ENCODE measurements at places on chromosomes 4 and X. TPM values are rescaled to one million over a fixed set of nuclear protein-coding genes. Genes with fewer than 3 reads are reported as not detected.

GRCh38 chr4:113901994-113902787 lies 77.3 kb downstream of the ARSJ start:
- H3K27me3 ChIP-seq, result no peaks in the 10 kb centered on the region
- H3K36me3 ChIP-seq, result no peaks in the 10 kb centered on the region
- DNase-seq, result no peak
- no peak overlapping the region for H3K27ac ChIP-seq
- H3K4me1 ChIP-seq, result no peaks in the 10 kb centered on the region

GRCh38 chr4:8690216-8691150 lies 97.9 kb downstream of the CPZ start:
- H3K36me3 ChIP-seq, result no peaks in the 10 kb centered on the region
- H3K4me3 ChIP-seq, result no peak overlapping the region
- no peaks in the 10 kb centered on the region for H3K4me1 ChIP-seq
- no peak for DNase-seq

DNA sequence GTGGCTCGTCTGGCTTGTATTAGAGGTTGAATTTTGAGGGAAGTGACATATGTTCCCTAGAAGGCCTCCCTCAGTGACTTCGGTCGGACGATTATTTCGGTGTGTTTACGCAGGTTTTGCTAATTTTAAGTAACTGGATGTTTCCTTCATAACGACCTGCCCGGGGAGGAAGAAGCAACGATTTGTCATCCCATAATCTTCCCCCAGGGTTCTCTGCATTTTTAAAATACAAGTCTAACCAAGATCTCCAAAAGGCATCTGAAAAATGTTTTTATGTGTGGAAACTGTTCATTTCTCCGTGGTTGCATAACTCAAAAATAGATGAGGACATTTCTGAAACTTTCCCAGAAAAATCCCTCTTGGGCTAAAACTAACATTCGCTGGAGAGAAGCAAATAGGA lies 195.4 kb downstream of the SHOX start:
- H3K4me1 ChIP-seq, result peaks cover 10% of the 10 kb centered on the region
- no peak overlapping the region for H3K27ac ChIP-seq
- peaks cover 3% of the 10 kb centered on the region for H3K27me3 ChIP-seq
- no peak overlapping the region for H3K4me3 ChIP-seq

GRCh38 chrX:314781-315595 lies 3.6 kb downstream of the GTPBP6 start:
- peaks cover 15% of the 10 kb centered on the region for H3K36me3 ChIP-seq
- H3K27ac ChIP-seq, result no peak overlapping the region
- DNase-seq, result no peak

GRCh38 chr4:47990145-47990544 lies 26.3 kb downstream of the CNGA1 start:
- H3K36me3 ChIP-seq, result peaks cover 5% of the 10 kb centered on the region
- H3K4me3 ChIP-seq, result no peak overlapping the region
- no peaks in the 10 kb centered on the region for H3K4me1 ChIP-seq
- H3K27ac ChIP-seq, result no peak overlapping the region
- no peak for DNase-seq

USP17L25 gene
- not detected for total RNA-seq

HSFX2 gene
- not detected for total RNA-seq

PARM1 gene
- 0.73 TPM for total RNA-seq

TMEM150C gene
- total RNA-seq, result 8.9 TPM

COX7B2 gene
- total RNA-seq, result not detected

All from neural crest cell (in vitro differentiated cells).